Activated CD8-positive, alpha-beta memory T cell treated with anti-CD3 and anti-CD28 coated beads, Interleukin-2, amount 50 U/mL, for 48 hours (primary cell): ENCODE measurements at places on chromosomes 2 and 18.

- DNase-seq, result no peak
Observed at GRCh38 chr2:71166812-71167211, 36.4 kb downstream of the MPHOSPH10 start.

DNA sequence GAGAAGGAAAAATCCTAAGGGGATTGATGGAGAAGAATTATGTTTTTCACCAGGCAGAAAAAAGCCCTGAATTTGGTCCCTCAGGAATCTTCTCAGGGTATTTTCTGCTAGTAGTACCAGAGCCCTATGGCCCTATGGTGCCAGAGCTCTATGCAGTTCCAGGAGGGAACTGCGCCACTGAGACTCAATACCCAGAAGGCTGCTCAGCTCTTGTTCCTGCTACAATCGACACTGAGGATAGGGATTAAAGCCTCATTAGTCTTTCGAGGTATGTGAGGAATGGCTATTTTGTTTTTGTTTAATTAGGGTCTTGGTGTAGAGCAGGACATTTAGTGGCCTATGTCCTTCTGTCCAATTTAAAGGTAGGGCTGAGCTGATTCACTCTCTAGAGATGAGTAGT, 21.7 kb upstream of the PPP3R1 start:
- DNase-seq, result no peak

DNA sequence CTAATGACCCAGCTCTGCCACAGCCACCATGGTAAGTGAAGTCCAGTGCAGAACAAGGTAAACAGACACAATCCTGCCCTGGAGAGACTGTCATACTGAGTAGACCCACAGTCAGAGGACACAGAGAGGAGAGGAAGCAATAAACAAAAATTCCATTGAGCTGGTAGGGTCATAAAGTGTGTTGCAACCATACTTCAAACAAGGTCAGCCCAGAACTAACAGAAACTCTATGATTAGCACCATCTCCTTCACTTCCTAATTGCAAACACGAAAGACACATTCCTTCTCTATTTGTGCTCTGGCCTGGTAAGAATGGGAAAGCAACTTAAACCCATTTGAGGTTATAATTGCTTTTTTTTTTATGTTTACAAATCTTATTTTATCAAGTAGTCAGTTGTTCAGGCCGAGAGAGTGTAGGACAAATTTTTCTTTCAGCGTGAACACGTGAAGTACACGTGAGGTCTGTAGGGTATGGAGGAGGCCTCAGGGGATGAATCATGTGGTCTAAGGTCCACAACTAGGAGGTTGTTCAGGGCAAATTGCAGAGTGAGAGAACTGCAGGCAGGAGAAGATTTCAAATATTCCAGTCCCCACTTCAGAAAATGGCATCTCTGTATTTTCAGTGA, 71.4 kb upstream of the GLS start:
- no peak for DNase-seq

- no peak for DNase-seq
Observed at GRCh38 chr18:14922965-14923565, 175.1 kb downstream of the ANKRD30B start.

- DNase-seq, result no peak
Observed at GRCh38 chr2:104841744-104842143, 12.2 kb upstream of the POU3F3 start.

- no peak for DNase-seq
Observed at GRCh38 chr2:200084036-200084435, 128.7 kb downstream of the MAIP1 start.

DNA sequence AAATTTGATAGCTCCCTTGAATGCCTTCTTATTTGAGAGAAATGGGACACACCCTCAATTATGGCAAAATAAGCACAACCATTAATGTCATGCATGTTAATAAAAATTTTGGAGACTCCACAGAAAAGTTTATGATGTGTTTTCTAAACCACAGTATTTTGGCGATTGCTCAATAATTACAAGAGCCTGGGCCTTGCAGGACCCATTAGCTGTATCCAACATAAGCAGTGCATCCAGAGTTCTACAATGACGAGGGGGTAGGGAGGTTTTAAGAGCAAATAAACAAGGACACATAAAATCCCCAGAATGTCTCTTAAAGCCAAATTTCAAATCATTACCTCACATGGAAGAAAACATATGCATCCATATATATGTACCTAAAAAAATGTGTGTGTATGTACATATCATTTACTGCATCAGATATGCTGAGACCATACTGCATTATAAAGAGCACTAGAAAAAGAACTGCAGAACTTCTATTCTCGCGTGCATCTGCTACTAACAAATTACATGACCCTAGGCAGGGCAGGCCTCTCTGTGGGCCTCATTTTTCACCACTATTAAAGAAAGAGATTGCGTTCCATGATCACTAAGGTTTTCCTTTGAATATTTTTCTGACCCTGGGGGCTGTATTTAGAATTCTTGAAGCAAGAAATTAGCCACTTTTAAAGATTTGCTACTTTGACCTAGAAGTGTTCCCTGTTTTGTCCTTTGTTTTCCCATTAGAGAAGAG, 38.0 kb downstream of the CMPK2 start:
- DNase-seq, result no peak

GRCh38 chr18:4230450-4231168, 224.5 kb downstream of the DLGAP1 start:
- DNase-seq, result no peak

- DNase-seq, result no peak
Observed at GRCh38 chr2:163213661-163214081, 375.1 kb upstream of the KCNH7 start.

- DNase-seq, result no peak
Observed at GRCh38 chr2:211333377-211333776, 777.0 kb downstream of the CPS1 start.

DNA sequence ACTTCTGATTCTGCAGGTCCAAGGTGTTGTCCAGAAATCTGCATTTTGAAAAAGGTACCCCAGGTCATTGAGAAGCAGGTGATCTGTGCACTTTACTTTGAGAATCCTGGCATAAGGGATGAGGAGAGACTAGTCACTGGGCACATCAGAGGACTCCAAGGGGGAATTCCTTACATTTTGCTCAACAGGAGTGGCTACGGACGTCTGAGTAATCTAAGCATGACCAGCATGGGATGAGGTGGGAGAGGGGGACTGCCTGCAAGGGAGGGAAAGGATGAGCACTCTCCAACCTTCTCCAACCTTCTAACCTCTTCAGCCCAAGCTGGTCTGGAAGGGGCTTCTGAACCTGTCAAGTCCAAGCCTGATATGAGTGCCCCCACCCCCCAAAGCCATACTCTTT, 55.5 kb downstream of the MARCHF4 start:
- DNase-seq, result no peak

DNA sequence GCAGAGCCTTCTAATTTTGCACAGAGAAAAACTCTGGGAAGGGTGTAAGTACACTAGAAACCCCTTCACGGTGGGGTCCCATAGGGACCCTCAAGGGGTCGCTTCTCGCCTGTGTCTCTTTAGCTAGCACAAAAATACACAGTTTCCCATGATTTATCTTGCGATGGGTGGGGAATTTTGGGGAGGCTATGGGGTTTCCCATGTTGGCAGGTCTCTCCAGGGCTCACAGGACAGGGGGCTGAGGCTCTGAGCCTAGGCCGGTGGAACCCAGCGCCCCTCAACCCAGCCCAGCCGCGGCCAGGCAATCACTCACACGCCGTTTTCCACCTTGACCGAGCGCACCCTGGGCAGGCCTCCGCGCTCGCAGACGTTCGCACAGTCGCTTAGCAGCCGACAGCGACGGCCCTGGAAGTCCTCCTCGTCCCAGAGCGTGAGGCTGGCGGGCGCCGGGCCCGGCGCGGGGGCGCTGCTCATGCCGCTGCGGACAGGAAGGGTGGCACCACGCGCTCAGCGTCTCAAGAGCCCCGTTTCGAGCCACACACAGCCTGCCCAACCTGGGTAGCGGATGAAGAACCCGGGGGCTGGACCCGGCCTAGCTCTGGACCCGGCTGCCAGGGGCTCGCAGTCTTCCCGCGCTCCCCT, 398 bp downstream of the CRYBA2 start:
- DNase-seq, result no peak

- DNase-seq, result no peak
Observed at GRCh38 chr2:27966466-27966865, 75.9 kb downstream of the BABAM2 start.

GRCh38 chr2:74181739-74182138, 3.1 kb upstream of the MOB1A start:
- DNase-seq, result peak; percentile 49

GRCh38 chr2:75528221-75528977, 32.3 kb downstream of the EVA1A start:
- DNase-seq, result no peak

DNA sequence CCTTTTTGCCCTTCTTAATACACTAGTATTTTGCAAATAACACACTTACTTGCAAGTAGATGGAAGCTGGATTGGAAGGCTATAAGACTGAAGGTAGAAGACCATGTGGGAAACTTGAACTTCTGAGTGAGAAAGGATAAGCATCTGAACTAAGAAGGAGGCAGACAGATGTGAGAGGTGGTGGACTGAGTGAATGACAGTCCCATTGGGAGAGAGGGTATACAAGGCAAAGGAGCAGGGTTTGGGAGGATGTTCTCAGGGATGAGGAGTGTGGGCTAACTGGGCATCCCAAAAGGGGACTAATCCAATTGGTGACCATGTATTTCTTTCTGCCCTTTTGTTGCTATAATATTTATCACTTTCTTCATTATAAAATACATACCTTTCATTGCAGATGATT, 20.4 kb upstream of the SESTD1 start:
- no peak for DNase-seq

DNA sequence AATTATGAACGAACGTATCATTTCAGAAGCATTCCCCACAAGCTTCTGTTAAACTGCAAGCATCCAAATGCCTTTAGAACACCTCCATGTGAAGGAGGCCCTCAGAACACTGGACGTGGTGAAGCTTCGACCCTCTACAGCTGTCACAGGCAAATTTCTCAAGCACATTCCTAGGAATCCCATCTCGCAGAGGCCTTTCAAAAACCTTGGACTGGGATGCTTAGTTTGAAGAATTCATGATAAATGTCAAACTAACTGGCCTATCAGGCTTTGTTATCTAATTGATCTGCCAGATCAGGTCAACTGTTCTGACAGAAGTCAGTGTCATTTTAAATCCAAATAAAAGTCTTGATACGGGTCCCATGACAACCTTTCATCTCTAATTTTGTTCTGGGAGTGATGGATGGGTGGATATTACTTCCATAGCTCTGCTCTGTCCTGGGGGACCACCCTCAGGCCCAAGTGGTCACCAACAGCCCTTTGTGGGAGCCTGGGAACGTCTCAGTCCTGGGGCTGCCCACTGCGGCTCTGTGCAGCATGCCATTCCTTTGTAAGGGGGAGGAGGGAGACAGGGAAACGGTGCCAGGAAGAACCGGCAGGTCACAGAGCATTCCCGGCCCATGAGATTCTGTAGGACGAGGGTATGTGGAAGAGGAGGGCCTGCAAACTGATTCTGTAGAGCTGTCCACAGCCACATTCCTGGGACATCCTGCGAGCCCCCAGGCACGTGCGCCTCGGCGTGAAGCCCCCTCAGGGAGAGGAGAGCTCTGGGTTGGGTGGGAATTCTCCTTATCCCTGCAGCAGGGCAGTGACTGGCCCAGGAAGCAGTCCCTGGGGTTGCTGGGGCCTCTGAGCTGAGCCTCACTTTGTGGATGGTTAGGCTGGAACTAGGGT, 59.1 kb upstream of the PXDN start:
- no peak for DNase-seq

GRCh38 chr18:31402026-31402373, 25.4 kb downstream of the DSG4 start:
- DNase-seq, result no peak

DNA sequence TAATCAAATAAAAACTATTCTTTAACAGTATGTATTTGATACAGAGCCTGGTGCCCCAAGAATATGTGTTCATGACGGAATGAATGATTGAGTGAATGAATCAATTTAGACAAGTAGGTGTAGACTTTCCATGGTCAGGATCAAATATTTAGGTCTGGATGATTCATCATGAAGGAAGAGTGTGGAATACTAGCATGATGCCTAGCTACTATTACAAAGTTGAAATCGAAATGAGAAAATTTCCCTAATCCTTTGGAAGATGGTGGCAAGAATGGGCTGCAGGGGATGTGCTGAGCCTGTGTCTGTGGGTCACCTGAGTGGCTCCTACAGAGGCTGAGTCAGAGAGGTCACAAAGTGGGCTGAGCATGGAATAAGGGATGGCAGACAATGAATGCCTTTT, 3.1 kb upstream of the MALT1 start:
- no peak for DNase-seq

DNA sequence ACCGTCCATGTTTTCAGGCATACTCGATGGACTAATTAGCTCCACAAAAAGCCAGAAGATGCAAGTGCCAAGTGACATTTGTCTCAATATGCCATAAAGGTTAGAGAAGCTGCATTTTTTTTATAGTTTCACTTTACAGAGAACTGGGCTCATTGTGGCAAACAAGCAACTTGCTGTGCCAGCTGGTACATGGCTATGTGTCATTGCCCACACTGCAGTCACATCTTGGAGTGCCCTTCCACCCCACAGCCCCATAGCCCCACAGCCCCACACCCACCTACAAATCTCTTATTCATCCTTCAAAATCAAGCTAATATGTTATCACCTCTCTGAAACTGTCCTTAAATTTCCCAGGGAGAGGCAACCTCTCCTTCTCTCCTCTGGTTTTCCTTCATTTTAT, 451.9 kb downstream of the ARHGAP15 start:
- no peak for DNase-seq

- no peak for DNase-seq
Observed at GRCh38 chr2:9179572-9180201, 26.9 kb upstream of the ASAP2 start.

- no peak for DNase-seq
Observed at GRCh38 chr2:32442020-32442467, 85.2 kb downstream of the BIRC6 start.

DNA sequence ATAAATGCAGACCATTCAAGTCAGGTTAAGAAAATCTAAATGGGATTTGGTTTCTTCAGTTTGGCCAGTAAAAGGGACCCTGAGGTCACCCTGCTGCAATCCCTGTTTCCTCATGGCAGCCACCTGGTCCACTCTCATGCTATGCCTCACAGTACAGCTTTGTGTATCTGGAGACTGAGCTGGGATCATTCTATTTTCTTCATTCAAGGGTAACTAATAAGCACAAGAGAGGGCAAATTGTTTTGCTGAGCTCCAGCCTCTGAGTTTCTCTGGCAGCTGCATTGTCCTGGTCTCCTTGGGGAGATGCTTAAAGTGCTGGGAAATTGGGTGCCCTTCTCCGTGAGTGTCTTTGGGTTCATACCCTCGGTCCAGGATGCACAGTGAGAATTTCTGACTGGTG, 18.5 kb upstream of the BCL2L11 start:
- no peak for DNase-seq
